ENCODE measurements at places on chromosomes 11 and 22.
A peak's percentile ranks its signal among the peaks of the same experiment; 100 is the strongest.

DNA sequence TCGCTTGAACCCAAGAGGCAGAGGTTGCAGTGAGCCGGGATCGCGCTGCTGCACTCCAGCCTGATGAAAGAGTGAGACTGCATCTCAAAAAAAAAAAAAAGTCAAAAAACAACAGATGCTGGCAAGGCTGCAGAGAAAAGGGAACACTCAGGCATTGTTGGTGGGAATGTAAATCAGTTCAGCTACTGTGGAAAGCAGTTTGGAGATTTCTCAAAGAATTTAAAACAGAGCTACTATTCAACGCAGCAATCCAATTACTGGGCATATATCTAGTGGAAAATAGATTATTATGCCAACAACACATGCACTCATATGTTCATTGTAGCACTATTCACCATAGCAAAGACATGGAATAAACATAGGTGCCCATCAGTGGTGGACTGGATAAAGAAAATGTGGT, 89.7 kb downstream of the EFCAB6 start:
- no peak for DNase-seq

DNA sequence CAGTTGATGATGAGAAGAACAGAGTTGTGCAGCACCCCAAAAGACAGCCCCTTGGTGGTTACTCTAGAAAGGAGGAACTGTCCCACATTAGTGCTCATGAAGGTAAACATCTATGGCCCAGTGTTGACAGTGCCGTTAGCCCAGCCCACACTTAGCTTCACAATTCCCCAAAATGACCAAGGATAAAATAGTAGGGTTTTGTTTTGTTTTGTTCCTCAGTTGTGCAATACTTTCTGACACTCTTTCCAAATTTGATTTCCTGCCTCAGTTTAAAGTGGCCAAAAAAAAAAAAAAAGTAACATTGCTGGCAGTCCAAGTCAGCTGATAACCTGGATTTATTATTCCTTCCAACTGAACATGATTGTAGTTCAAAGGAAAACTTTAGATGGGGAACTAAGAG, 269.4 kb downstream of the TMEM135 start:
- no peak for DNase-seq

DNA sequence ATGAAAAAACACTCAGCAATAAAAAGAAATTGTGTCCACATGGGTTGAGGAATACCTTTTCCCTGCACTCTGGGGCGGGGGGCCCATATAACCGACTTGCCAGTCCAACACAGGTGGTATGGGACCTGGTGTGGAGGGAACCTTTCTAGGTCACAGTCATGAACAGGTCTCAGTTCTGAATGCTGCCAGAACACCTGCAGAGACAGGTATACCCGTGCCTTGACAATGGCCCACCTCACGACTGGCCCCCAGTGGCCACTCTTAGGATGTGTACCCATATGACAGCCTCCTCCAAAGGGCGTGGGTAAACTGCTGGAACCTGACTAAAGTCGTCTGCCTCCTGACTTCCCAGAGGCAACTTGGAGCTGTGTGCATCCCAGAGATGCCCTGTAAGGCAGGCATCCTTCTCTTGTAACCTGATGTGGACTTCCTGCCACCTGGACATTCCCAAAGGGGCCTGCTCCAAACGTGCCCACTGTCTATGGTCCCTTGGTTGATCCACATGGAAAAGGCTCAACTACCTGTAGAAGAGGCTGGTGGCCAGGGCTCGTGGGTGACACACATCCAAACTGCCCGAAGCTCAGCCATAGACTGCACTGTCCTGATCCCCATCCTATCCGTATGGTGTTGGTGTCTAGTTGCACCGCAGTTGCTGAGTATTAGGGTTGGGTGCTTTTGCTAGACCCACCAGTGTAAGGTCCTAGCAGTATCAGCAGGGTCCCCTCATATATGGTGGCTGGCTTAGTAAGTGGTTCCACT, 859.3 kb downstream of the BRD1 start:
- no peak for DNase-seq

GRCh38 chr11:61747192-61747966, 5.1 kb upstream of the MYRF start:
- DNase-seq: peak; percentile 40

GRCh38 chr11:9677951-9678350, 14.1 kb downstream of the SWAP70 start:
- DNase-seq: no peak

Measured in NCI-H460 (cell line).